Umbilical cord (tissue), 2 donors: ENCODE measurements at places on chromosomes 2 and 18. TPM values are rescaled to one million over a fixed set of nuclear protein-coding genes. Genes with fewer than 3 reads are reported as not detected.

GRCh38 chr2:98412751-98413458 is 31.8 kb upstream of the INPP4A start:
- DNase-seq: peak; percentile 75

- DNase-seq: no peak
These were observed 136.9 kb downstream of the MAIP1 start for GRCh38 chr2:200092235-200092634.

DNA sequence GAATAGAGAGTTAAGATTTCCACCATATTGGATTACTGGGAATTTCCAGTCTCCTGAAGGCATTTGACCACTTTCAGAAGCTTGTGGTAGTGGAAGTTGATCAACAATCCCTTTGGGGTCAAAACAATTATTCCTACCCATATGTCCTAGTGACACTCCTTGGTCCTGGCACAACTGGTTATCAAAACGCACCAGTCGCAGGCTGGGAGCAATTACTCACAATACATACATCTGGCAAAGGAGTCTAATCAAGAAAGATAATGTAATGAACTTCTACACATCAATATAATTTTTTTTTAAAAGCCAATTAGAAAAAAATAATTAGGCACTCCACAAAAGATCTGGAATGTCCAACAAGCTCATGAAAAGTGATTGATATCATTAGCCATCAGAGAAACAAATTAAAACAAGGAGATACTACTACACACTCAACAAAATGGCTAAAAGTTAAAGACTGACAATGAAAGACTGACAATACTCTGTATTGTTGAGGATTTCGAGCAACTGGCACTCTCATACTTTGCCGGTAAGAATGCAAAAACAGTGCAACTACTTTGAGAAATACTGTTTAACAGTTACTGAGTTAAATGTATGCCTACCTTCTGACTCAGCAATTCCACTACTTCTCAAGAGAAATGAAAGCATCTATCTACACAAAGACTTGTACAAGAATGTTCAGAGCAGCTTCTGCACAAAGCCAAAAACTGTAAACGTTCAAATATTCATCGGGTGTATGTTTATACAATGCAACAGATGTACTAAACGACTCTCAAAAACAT is 2.0 kb downstream of the INO80C start:
- DNase-seq: no peak

DNA sequence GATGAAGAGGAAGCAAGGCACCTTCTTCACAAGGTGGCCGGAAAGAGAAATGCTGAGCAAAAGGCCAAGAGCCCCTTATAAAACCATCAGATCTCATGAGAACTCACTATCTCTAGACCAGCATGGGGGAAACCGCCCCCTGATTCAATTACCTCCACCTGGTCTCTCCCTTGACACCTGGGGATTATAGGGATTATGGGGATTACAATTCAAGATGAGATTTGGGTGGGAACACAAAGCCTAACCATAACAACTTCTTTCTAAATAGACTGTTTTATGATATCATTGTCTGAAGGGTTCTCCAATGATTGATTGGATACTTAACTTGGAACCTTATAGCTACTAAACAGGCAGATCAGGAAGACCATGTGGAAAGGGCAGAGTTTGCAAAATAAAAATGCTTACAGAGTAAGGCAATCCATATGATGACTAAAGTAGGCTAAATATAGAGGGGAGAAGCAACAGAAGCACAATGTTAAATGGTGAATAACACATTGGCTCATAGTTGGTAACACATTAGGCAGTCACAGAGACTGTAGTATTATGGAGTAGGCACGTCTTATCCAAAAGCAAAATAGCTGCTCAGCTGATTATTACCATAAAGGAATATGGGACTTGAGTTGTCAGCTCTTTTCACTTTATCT is 179.0 kb downstream of the BARD1 start:
- DNase-seq: peak; percentile 15

DNA sequence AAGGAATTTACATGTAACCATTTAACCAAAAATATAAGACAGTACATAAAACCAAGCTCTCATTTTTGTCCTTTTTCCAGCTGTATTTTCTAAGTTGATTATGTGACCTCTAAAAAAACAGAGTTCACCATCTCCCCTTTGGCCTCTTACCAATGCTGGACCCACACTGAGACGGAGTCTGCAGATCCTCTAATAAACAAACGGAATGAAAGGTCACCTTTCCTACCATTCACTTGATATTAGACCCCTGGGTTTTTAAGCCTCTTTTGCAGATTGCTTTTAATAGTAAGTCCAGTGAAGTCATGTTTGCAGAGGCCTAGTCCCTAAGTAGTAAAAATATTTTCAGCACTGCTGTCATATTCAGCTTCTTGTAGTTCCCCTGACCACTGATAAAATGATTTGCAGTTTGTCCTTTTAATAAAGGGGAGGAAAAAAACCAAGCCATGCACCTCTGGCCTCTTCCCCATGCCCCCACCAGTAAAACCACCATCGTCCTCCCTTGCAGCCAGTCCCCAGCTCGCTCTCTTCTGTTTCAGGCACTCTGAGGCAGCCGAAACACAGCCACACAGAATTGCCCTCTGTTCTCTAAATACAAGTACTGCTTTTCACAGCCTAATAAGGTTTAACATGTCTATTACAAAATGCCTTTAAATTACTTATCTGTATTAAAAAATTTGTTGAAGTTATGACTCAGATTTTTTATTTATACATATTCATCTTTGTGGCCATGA is 427.5 kb downstream of the PARD3B start:
- DNase-seq: peak; percentile 55

The HTR2B gene
- total RNA-seq: 1.2 TPM

The GALR1 gene
- 3.6 TPM for total RNA-seq

The C2orf78 gene
- total RNA-seq: 1.7 TPM
